ENCODE measurements at places on chromosomes 3 and 15. TPM values are rescaled to one million over a fixed set of nuclear protein-coding genes. Genes with fewer than 3 reads are reported as not detected.

The TRH gene
- total RNA-seq, result not detected

DNA sequence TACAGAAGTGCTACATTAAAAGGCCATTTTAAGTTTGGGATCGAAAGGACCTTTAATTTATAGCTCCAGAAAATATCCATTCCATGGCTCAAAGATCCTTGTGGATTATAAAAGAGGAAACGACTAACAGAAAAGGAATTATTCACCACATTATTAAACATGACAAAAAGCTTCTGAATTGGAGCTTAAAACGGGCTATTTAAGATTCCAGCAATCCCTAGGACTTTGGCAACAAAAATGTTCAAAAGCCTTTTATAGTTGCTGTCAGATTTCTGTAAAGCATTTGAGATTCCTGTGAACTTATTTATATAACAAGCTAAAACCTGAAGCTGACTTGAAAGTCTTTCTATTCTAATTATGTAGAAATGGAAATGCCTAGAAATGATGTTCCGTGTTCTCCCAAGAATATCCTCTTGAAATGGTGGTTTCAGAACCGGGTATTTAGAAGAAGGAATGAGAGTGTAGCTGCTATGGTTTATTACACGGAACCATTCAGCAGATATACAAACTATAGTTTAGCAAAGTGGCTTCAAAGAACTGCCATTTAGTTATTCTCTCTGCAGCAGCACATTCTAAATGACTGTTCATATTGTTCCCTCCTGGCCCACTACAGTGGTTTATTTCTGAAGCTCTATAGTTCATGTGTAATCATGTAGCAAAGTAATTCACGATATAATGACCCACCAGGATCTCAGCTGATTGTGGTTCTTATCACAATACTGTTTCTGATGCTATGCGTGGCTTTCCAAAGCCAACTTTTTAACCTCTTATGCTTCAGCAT is 961.7 kb downstream of the FHIT start:
- H3K27me3 ChIP-seq, result no peaks in the 10 kb centered on the region
- no peak overlapping the region for H3K4me3 ChIP-seq
- no peak for DNase-seq
- H3K36me3 ChIP-seq, result no peaks in the 10 kb centered on the region
- H3K4me1 ChIP-seq, result peaks cover 5% of the 10 kb centered on the region

The CIP2A gene
- 51.8 TPM for total RNA-seq

- no peaks in the 10 kb centered on the region for H3K4me1 ChIP-seq
- H3K4me3 ChIP-seq, result no peak overlapping the region
- H3K36me3 ChIP-seq, result peaks cover 14% of the 10 kb centered on the region
- no peak overlapping the region for H3K27ac ChIP-seq
These were observed 202.9 kb downstream of the VPS13C start for GRCh38 chr15:61857169-61857829.

The COL6A5 gene
- total RNA-seq, result not detected
